COR-L47 (cell line): ENCODE measurements at places on chromosomes 1 and 21.
A peak's percentile ranks its signal among the peaks of the same experiment; 100 is the strongest.

GRCh38 chr1:208767816-208768215 is 523.6 kb upstream of the PLXNA2 start:
- no peak for DNase-seq

DNA sequence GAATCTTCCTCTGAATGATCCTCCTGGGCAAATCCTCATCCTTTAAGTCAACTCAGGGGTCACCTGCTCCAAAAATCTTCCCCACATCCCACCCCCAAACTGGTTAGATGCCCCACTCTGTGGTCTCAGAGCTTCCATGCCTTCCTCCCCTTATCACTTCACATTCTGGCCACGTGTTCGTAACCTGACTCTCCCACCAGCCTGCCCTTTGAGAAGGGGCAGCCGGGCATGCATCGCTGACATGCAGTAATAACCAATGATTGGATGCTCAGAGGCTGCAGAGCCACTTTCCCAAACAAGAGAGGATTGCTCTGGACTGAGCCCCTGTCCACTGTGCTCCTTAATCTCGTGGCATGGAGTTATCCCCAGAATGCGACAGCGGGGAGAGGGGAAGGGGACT is 7.0 kb downstream of the LELP1 start:
- no peak for DNase-seq

- peak; percentile 63 for DNase-seq
These were observed 33.4 kb downstream of the QSOX1 start for GRCh38 chr1:180188091-180188506.

DNA sequence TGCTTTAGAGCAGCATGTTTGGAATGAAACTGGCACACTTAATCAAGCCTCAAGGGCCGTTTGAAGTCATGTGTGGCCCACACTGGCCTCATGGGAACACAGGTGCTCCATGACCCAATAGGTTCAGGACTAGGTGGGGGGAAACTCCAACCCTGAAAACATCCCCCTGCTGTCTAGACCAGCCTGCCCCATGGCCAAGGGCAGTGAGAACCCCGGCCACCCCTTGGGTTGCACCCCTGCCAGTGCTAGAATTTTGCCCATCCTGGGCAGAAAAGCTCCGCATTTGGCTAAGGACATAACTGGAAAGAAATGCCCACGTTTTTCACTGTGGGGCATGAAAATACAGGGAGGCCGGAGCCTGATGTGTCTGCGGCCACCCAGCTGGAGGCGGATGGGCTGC is 6.1 kb upstream of the PTGER3 start:
- DNase-seq: no peak
